Esophagus muscularis mucosa (tissue), 4 donors: ENCODE measurements at places on chromosomes 12 and 14. TPM values are rescaled to one million over a fixed set of nuclear protein-coding genes. Genes with fewer than 3 reads are reported as not detected.

Gene TSHR
- total RNA-seq: not detected

Gene TAS2R42
- not detected for total RNA-seq

- DNase-seq: no peak
Measured at GRCh38 chr14:63901434-63902085, 48.8 kb downstream of the SYNE2 start.

DNA sequence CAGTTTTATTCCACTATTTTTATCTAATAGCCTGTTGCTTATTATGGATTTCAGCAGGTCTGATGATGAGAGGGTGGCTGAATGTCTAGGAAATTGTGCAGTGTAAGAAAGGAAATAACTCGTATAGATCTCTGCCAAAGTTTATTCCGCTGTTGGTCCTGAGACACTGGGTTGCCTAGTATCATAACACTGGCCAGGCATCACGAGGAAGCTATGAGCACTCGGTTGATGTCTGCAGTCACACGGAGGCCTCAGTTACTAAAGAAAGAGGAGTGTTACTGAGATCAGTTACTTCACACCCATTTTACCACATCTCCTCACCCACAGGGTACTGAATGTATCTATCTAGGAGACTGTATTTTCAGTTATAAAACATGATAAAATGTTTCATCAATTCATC lies 21.9 kb downstream of the BHLHE41 start:
- DNase-seq: no peak

GRCh38 chr12:98422359-98422758 lies 93.0 kb upstream of the TMPO start:
- DNase-seq: peak; percentile 55

- no peak for DNase-seq
Measured at GRCh38 chr12:14171106-14171505, 189.7 kb upstream of the GRIN2B start.

DNA sequence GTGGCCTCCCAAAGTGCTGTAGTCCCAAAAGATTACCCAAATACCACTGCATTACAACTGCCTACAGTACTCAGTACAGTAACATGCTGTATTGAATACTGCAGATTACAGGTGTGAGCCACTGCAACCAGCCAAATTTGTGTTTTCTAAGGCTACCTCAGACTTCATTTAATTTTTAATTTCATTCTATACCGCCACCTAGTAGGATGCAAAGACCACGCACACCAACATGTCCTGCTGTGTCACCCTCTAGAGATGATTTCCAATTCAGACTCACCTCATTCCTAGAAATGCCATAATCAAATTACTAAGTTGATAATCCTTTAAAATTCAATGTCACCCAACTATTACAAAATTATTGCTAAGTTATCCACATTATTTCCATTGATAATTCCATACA lies 15.1 kb downstream of the DICER1 start:
- no peak for DNase-seq

DNA sequence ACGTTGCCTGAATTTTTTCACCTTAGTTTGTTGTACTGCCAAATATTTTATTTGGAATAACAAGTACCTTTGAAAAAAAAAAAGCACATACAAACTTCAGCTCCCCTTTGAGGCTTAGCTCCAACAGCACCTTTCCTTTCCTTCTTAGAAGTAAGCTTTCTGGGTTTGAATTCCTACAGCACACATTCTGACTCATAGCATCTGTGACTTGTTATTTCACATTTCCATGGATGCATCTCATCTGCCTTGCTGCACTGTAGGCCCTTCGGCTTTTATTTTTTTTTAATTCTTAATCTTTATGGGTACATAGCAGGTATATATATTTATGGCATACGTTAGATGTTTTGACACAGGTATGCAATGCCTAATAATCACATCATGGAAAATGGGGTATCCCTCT lies 7.2 kb downstream of the LGALS3 start:
- no peak for DNase-seq
